ENCODE measurements at places on chromosomes 7 and 10.

DNA sequence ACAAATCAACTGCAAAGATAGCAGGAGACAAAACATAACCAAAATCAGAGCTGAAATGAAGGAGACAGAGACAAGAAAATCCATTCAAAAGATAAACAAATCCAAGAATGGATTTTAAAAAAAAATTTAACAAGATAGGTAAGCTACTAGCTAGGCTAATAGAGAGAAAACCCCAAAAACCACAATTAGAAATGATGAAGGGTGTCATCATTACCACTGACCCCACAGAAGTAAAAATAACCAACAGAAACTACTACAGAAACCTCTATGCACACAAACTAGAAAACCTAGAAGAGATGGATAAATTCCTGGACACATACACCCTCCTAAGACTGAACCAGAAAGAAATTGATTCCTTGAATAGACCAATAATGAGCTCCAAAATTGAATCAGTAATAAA lies 117.6 kb downstream of the DNAJC1 start:
- no peak for DNase-seq
- H3K27me3 ChIP-seq = no peaks in the 10 kb centered on the region
- H3K27ac ChIP-seq = no peak overlapping the region
- H3K4me1 ChIP-seq = no peaks in the 10 kb centered on the region
- no peak overlapping the region for H3K4me3 ChIP-seq
- no peaks in the 10 kb centered on the region for H3K36me3 ChIP-seq

DNA sequence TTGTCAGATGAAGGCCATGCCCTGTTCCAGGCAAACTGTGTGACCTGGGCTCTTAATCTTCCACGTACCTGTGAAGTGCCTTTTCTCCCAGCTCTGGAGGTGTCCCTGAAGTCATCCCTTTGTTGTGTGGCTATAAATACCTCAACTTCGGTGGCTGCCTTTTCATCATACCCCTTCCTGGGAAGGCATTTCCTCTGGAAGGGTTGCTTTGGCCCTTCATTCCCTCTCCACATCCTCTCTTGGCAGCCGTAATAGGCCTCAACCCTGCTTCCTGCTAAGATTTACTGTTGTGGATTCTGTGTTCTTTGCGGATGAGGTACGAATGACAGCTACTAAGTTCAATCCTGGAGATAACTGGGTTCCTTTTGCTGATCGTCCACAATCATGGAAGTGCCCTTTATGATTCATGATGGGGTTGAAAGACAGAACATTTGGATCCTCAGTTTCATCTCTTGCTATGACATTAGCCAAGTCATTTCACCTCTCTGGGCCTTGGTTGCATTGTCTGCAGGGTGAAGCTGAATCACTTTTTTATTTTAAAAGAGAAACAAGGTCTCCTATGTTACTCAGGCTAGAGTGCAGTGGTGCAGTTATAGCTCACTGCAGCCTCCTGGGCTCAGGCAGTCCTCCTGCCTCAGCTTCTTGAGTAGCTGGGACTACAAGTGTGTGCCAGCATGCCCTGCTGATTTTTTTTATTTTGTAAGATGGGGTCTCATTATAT lies 23.6 kb downstream of the FKBP6 start:
- DNase-seq = no peak
- H3K4me1 ChIP-seq = peaks cover 55% of the 10 kb centered on the region
- H3K36me3 ChIP-seq = no peaks in the 10 kb centered on the region
- peaks cover 4% of the 10 kb centered on the region for H3K27me3 ChIP-seq
- no peak overlapping the region for H3K4me3 ChIP-seq

DNA sequence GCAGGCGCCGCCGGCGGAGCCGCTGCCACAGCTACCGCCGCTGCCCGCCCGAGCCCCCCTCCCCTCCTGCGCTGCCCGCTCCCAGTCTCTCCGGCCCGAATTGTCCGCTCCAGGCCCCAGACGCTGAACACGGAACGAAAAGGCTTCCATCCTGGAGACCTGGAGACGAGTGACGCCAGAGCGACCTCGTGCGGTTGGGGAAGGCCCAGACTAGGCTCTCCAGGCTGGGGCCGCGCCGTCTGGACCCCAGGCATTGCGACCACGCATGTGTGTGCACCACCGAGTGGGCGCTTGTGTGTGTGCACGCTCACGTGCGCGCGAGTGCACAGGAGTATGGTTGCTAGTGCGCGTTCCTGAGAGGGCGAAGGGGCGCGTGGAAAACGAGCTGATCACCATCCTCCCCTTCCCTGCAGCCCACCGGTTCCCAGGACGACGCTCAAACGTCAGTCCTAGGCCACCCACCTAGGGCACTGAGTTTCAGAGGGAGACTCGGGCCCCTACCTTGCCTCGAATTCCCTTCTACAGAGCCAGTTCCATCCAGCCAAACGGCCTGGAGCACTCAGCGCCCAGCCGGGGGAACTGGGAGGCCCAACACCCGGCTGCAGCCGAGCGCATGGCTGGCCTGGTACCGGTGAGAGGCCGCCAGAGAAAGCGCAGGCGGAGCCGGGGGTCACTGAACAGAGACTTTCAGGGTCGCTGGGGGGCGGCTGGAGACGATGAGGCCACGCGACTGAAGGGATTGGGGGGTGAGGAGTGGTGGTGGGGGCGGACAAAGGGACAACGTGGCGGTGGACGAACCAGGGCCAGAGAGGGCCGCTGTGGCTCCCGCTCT lies 11.6 kb downstream of the LBX1 start:
- H3K27ac ChIP-seq = no peak overlapping the region
- peaks cover 36% of the 10 kb centered on the region for H3K4me1 ChIP-seq
- H3K36me3 ChIP-seq = no peaks in the 10 kb centered on the region
- DNase-seq = peak; percentile 35
- H3K4me3 ChIP-seq = no peak overlapping the region
- H3K27me3 ChIP-seq = peaks cover 85% of the 10 kb centered on the region

DNA sequence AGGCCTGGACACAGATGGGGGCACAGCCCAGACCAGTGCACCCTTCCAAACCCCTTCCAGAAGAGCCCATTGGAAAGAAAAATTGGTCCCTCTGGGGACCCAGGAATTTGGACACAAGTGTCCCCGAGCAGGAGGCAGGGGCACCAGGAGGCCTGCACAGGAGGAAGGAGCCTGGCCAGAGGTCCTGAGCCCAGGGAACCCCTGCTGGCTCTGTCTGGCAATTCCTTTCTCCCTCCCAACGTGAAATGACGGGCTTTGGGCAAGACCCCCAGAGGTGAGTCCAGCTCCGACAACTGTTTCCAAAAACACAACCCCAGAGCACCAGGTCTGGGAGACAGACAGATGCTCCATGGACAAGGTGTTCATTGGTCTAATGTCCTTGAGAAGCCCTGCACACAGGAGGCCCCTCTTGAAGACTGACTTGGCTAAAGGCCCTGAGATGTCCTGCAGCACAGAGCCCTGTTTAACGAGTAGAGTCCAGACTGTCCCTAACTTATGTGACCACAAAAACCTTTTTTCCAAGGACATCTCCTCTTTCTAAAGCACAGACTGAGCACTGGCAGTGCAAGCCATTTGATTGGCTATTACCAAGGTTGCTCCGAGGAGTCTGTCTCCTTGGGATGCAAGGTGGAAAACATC lies 150.7 kb downstream of the OAT start:
- no peaks in the 10 kb centered on the region for H3K36me3 ChIP-seq
- no peak for DNase-seq
- H3K4me3 ChIP-seq = no peak overlapping the region
- H3K27me3 ChIP-seq = peaks cover 53% of the 10 kb centered on the region
- no peak overlapping the region for H3K27ac ChIP-seq

- DNase-seq = no peak
- no peak overlapping the region for H3K4me3 ChIP-seq
- no peaks in the 10 kb centered on the region for H3K27me3 ChIP-seq
- H3K4me1 ChIP-seq = no peaks in the 10 kb centered on the region
Measured at GRCh38 chr10:32229170-32229569, 117.8 kb downstream of the EPC1 start.

- no peak overlapping the region for H3K4me3 ChIP-seq
- no peaks in the 10 kb centered on the region for H3K4me1 ChIP-seq
- no peaks in the 10 kb centered on the region for H3K27me3 ChIP-seq
- DNase-seq = no peak
- peaks cover 2% of the 10 kb centered on the region for H3K36me3 ChIP-seq
Measured at GRCh38 chr10:132748545-132749370, 37.2 kb downstream of the NKX6-2 start.

DNA sequence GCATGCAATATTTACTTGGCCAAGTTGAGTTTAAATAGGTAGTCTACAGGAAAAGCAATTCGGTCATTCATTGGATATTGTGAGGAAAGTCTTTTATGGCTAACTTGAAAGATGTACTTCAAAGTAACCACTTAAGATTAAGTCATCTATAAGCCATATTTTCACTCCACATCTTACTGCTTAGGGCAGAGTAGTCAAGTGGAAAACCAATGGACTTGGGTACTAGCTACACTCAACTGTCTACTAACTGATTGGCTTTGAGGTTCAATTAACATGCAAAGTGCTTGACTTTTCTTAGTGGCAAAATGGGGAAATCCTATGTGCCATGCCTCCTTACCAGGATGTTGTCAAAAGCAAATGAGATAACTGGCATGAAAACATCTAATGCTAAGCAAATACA lies 51.0 kb downstream of the CAV1 start:
- H3K4me3 ChIP-seq = no peak overlapping the region
- no peaks in the 10 kb centered on the region for H3K4me1 ChIP-seq
- no peaks in the 10 kb centered on the region for H3K36me3 ChIP-seq
- H3K27me3 ChIP-seq = no peaks in the 10 kb centered on the region
- DNase-seq = no peak

DNA sequence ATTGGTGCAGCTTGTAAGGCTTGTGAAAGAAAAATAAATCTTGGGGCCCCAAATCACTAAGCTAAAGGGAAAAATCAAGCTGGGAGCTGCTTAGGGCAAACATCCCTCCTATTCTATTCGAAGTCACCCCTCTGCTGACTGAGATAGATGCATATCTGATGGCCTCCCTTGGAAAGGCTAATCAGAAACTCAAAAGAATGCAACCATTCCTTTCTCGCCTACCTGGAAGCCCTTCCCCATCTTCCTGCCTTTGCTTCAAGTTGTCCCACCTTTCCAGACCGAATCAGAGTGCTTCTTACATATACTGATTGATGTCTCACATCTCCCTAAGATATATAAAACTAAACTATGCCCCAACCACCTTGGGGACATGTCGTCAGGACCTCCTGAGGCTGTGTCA lies 240.3 kb downstream of the SKIDA1 start:
- no peak overlapping the region for H3K27ac ChIP-seq
- H3K27me3 ChIP-seq = no peaks in the 10 kb centered on the region
- no peaks in the 10 kb centered on the region for H3K4me1 ChIP-seq
- DNase-seq = no peak

All from HepG2 (cell line).